ENCODE measurements at places on chromosomes 4 and X.

- DNase-seq, result no peak
Measured at GRCh38 chr4:46081248-46081647, 42.6 kb downstream of the GABRG1 start.

DNA sequence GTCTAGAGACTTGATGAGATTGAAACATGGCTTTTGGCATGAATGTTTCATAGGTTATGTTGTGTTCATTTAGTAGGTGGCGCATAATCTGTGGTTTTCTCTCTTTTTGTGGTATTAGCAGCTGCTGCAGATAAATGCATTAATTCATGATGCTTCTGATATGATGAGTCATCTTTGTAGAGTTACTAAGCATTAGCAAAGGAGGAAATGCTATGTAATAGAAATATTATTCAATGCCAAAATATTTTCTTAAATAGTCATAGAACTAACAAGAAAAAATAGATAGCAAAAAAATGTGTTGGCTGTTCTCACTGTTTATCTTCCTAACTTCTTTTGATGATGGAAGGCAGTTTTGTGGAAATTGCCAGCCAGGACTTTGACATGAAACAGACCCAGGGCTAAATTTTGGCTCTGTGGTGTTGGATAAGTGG, 3.6 kb downstream of the ZXDB start:
- no peak for DNase-seq

GRCh38 chr4:612052-612748, 13.2 kb upstream of the PDE6B start:
- DNase-seq, result no peak

- no peak for DNase-seq
Measured at GRCh38 chrX:12777670-12778069, 13.5 kb upstream of the PRPS2 start.

DNA sequence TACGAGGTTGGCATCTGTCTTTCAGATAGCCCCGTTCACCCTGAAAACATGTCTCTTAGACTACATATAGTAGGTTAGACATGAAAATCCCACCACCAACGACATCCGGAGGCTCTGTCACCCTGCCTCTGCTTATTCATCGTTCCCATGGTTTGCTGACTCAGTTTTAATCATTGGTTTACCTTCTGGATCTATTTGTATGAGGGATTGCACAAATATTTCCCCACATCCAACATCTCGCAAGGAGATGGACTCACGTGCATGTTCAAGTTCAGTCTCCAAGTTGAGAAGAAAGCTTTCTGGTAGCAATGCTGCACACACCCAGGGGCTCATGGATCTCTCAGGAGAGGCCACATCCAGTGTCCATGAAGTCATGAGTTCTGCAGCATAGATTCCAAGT, 10.8 kb downstream of the CETN2 start:
- DNase-seq, result no peak

- DNase-seq, result no peak
Measured at GRCh38 chr4:25608644-25609043, 47.0 kb upstream of the SLC34A2 start.
